ENCODE measurements at places on chromosomes 16 and 17.

DNA sequence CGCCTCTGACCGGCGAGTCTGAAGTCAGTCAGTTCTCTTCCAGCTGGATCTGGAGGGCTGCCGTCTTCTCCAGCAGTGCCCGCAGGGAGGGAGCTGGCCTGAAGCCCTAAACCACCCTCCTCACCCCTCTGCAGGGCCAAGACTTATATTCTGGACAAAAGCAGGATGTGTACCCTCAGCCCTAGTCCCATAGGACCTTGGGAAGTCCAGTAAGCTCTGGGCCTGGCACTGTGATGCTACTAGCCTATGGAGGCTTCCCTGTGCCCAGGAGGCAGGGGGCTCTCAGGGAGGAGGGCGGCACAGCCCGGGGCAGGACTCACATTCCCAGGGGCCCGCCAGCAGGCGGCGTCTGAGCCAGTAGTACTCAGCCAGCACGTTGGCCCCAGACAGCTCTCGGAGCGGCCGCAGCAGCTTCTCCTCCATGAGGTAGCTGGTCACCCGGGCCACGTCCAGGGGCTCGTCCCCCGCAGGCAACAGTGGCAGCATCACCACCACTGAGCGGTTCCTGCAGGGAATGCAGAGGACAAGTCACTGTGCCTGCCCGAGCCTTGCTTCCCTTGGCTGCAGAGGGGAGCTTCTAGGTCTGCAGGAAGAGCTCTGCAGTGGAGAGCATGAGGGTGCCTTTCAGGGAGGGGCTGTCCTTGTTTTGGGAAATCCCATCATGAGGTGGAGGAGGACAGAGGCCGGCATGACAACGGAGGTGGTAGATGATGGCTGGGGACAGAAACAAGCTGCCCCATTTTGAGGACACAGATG, 41.7 kb downstream of the RMI2 start:
- no peak for DNase-seq

GRCh38 chr17:16623282-16623681, 30.4 kb downstream of the ZNF624 start:
- no peak for DNase-seq

DNA sequence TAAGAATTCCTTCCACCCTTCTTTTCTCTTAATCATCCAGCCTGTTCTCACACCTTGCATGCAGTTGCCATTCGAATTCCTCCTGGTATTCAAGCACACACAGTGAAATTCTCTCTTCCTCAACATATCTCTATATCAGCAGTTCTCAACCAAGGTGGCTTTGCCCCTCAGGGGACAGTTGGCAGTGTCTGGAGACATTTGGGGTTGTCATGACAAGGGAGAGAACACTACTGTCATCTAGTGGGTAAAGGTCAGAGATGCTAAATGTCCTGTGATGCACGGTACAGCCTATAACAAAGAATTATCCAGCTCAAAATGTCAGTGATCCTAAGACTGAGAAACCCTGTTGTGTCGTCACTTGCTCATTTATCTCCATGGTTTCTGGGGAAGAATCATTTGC, 94.8 kb upstream of the CPHXL start:
- no peak for DNase-seq

- DNase-seq = no peak
These were observed 53.9 kb downstream of the USP10 start for GRCh38 chr16:84753412-84754326.

- DNase-seq = no peak
These were observed 1199.3 kb downstream of the CDH11 start for GRCh38 chr16:63922560-63922959.

- DNase-seq = no peak
These were observed 45.9 kb upstream of the CHMP6 start for GRCh38 chr17:80945736-80946135.

GRCh38 chr16:48537909-48538745, 71.9 kb downstream of the N4BP1 start:
- no peak for DNase-seq

Measured in cerebellar nuclear complex (tissue), 1 donor.